ENCODE measurements at places on chromosomes 4 and X.

DNA sequence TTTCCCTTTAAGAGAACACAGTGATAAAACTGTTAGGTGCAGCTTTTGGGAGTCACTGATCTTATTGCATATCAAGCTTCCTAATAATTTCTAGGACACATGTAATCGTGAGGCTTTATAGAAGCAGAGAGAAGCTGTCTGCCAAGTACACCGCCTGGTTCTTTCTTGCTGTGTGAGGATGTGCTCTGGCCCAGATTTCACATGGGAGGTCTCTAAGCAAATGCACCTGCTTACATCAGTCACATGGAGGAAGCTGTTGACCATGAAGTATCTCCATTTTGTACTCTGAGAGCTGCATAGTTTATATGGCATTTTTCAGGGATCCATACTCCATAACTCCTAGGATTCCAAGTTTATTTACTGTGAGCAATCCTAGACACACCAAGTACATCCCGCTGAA is 37.1 kb downstream of the RGS12 start:
- no peak for DNase-seq

DNA sequence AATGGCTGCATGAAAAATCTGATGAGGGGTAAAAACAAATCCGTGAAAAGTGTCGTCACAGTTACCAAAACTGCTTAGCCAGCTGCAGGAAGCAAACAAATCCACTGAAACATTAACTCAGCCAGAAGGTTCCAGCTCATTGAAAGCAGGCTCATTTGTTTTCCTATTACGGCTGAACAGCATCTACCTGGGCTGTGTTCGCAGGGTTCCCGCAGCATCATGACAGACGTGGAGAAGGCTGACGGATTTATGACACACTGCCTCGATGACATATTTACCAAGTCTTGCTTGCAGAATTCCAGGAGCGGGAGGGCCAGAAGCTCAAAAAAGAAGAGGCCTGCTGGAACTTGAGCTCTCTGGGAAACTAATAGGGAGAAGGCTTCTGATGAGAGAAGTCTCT is 781.1 kb downstream of the RAB28 start:
- DNase-seq, result no peak

- no peak for DNase-seq
These were observed 109.3 kb upstream of the BMP2K start for GRCh38 chr4:78666830-78667258.

DNA sequence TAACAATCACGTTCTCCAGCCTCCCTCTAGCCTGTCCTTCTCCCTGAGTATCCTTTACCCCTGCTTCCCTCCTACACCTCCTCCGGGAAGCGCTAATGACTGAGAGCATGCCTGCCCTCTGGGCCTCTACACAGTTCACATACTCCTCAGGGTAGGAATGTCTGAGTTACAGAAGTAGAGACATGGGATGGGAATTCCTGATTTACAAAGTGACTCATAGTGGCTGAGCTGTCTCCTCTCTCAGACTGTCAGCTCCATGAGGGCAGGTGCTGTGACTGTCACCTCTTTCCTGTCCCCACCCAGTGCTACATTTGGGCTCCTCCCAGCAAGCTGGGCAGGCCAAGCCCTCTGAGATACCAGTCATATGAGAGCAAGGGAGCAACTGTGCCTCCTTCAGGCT is 2.6 kb downstream of the LAS1L start:
- no peak for DNase-seq

GRCh38 chr4:137524725-137525369 is 7.4 kb downstream of the PCDH18 start:
- no peak for DNase-seq

- DNase-seq, result no peak
These were observed 27.9 kb downstream of the CCDC149 start for GRCh38 chr4:24884902-24885301.

DNA sequence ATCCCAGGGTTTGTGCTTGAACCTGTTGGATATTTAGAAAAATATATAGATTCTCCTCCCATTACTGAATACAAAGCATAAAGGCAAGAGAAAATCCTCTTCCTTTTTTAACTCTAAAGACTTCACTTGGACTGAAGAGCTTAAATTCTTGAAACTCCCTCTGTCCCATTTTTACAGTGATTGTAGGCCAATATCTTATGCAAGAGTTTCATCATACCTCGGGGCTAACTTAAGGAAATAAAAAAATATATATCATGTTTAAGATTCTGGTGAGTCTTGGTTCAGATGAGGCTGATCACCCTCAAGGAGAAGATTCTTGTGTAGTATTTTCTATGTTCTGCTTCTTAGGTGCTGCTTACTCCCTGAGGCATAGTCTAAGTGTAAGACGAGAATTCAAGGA is 1449.6 kb downstream of the C4orf33 start:
- DNase-seq, result no peak

DNA sequence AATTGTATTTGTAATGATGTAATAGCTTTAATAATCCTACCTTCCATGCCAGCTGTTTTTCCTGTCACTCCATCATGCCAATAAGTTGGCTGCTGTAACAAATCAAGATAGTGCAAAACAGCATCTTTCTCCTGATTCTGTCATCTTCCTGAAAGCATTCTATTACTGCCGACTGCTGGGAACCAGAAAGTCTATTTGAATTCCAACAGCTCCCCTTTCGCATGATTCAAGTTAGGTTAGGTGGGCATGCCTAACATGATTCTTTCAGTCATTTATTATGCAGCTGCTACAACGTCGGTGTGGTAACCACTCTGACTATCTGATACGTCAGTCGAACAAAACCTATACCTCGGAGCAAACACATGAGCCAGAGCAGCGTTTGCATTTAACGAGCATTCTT is 127.9 kb upstream of the DMD start:
- no peak for DNase-seq

- no peak for DNase-seq
These were observed 10.3 kb downstream of the LAP3 start for GRCh38 chr4:17587094-17587822.

DNA sequence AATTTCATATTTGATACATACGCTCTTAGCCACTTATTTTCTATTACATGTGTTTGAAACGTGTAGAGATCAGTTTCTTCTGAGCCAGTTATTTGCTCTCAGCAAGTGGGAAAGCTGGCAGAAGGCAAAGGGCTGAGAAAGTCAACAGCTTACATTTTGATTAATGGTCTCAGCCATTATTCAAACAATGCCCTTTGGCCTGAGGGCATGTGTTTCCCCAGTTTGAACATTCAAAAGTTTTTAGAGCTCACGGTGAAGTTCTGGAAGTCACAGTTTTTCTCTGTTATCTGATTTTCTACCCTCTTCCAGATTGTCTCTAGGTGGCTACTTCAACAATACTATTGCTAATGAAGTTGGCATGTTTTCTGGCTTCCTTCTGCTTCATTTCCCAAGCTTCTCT is 591.8 kb upstream of the CPEB2 start:
- no peak for DNase-seq

GRCh38 chr4:112142182-112142581 is 3.1 kb upstream of the FAM241A start:
- DNase-seq, result no peak

GRCh38 chr4:16067515-16067914 is 16.3 kb downstream of the PROM1 start:
- no peak for DNase-seq

GRCh38 chr4:186485561-186486062 is 69.8 kb downstream of the MTNR1A start:
- DNase-seq, result no peak

DNA sequence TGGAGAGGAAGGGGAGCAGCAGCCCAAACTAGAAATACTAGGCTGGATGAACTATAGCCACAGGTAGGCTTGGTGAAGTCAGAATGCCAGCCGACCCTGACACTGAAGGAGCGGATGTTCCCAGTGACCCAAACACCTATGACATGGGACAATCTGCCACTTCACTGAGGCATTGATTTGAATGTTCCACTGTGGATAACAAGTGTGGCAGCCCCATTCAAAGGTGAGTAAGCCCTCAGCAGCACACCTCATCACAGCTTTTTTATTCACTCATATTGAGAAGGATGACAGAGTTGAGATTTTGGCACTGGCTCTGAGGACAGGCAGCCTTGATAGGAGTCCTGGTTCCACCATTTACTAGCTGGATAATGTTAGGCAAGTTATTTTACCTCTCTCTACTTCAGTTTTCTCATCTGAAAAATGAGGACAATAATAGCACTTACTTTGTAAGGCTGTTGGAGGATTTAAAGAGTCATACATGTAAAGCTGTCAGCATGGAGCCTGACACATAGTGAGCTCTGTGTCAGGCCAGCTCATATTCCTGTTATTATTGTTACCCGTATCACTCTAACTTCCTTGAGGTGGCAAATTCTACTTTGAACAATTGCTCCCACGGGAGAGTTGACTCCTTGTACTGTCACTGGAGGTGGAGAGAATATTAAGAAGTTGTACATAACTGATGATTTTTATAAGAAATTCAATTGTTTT is 114.6 kb downstream of the RASL11B start:
- DNase-seq, result no peak

DNA sequence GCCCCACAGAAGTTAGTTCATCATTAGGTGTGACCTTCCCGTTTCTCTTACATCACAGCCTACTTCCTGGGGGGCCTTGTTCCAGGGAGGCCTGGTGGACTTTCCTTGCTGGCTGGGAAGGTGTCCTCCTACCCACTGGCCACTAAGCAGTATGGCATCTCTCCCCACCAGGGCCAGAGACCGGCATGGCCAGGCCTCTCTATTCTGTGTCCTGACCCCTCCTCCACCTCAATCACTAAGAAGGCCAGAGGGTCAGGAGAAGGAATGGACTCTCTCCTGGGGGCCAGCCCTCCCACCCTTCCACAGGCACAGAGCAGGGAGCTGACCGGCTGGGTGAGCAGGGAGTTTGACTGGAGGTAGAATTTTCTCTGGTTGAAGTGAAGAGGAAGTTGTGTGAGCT is 81.9 kb downstream of the PJA1 start:
- no peak for DNase-seq

- no peak for DNase-seq
These were observed 321.6 kb downstream of the PPP3CA start for GRCh38 chr4:101025755-101026154.

GRCh38 chr4:13920901-13921300 is 293.4 kb upstream of the BOD1L1 start:
- no peak for DNase-seq

DNA sequence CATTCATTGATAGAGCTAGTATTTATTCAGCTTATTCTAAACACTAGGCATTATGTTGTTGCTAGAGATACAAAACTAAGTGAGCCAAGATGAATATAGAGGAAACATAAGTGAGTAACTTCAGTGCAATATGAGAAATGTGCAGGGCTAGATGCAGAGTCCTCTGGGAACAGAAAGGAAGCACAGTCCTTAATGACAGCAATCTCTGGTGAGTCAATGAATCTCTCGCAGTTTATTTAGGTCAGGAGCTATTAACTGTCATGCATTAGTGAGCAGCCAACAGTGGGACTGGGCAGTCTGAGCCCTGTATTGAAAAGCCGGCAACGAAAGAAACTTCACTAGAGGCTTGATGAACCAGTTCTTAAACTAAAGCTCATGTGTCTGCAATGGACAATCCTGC is 598.1 kb upstream of the MAGEB2 start:
- DNase-seq, result no peak

- no peak for DNase-seq
These were observed 88.0 kb downstream of the IRF2 start for GRCh38 chr4:184386271-184386781.

GRCh38 chr4:56085275-56085674 is 136.5 kb downstream of the CEP135 start:
- no peak for DNase-seq

Measured in stimulated activated CD8-positive, alpha-beta memory T cell treated with anti-CD3 and anti-CD28 coated beads, Interleukin-7, amount 100 ng/mL, for 24 hours (primary cell).